ENCODE measurements at places on chromosomes 2 and 18.

DNA sequence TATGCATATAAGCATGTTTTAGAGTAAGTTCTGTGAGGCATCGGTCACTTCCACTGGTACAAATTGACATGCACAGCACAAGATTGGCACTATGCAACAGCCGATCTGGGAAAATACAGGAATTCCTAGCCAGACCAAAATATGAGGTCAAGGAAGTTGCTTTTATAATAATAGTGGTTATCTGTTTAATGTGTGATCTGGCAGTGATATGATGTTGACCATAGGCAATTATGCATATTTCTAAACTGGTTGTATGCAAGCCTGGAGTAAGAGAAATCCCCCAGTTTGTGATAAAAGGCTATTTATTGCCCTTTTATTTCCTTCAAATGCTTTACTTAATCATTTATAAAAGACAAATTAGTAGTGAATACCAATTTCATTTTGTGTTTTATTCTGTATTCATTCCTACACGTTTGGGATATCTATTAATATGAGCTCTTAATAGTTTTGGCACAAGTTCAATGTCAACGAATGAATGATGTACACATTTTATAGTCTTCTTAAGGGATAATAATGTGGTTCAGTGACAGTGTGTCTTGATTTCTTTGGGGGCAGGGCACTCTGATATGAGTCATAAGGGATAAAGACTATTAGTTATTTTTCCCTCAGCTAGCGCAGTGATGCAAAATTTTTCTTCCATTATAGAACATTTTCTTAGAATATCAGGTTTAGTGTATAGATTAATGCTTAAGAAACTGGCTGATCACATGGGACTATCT, 34.7 kb upstream of the ZEB2 start:
- DNase-seq, result no peak

DNA sequence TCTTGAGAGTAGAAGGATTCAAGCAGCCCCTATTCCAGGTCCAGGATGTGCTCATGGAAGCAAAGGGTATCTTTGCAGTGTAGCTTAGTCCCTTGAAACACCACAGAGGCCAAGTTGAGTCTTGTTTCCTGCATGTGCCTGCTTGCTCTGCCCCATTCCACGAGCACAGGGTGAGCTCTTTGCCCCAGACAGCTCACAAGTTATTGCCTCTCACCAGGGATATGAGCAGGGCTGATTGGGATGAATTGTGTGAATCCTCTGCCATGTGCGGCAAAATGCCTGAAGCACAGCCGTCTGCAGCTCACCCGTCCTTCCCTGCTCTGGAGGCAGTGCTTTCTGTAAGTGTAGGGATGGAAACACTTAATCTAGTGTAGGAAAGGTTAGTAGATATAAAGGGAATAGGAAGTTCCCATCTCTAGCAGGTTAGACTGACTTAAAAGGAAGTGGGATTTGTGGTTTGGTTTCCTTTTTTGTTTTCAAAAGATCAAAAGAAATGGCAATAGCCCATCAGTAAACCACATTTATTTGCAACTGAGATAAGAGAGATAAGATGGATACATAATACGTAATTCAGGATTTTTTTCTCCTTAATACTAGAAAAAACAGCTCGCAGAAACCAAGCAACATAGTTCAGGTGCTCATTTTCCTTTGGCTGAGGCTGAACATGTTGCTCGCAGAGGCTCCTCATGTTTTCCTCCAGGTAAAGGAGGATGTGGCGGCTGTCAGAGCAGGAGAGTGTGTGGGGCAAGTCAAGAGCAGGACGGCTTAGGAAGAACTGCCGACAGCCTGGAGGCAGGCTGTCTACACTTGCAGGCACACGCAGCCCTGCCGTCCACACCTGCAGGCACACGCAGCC, 41.4 kb downstream of the TMEM182 start:
- no peak for DNase-seq

DNA sequence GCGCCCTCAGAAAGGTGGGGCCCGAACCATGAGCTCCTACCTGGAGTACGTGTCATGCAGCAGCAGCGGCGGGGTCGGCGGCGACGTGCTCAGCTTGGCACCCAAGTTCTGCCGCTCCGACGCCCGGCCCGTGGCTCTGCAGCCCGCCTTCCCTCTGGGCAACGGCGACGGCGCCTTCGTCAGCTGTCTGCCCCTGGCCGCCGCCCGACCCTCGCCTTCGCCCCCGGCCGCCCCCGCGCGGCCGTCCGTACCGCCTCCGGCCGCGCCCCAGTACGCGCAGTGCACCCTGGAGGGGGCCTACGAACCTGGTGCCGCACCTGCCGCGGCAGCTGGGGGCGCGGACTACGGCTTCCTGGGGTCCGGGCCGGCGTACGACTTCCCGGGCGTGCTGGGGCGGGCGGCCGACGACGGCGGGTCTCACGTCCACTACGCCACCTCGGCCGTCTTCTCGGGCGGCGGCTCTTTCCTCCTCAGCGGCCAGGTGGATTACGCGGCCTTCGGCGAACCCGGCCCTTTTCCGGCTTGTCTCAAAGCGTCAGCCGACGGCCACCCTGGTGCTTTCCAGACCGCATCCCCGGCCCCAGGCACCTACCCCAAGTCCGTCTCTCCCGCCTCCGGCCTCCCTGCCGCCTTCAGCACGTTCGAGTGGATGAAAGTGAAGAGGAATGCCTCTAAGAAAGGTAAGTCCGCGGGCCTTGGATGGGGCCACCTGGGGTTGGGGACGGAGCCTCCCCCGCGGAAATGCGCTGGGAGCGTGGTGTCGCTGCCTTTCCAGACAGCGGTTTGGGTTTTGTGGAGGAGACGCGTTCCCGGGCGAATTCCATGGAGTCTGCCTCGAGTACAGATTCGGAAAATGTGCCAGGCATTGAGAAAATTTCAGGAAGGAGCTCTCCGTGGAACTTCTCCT, 559 bp downstream of the HOXD1 start:
- DNase-seq, result no peak

DNA sequence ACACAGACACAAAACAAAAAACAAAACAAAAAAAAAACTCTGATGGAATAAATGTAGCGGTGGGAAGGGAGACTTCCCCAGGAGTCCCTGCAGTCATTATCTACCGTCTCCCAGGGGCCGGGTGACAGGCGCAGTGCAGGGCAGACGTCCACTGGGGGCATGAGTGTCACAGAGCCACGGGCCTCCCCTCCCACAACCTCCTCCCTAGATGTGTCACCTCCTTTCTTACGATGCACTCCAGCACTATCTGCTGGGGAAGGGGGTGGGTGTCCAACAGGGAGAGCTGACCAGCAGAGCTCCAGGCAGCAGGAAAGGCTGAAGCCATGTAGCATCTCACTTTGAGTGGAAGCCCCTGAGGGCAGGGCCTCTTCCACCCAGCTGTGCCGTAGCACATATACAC, 84.5 kb downstream of the LONRF2 start:
- no peak for DNase-seq

- DNase-seq, result no peak
Measured at GRCh38 chr18:38948436-38948835, 1382.8 kb upstream of the CELF4 start.

- DNase-seq, result no peak
Measured at GRCh38 chr2:26521054-26521912, 43.4 kb upstream of the OTOF start.

GRCh38 chr2:133526530-133527300, 41.5 kb downstream of the NCKAP5 start:
- no peak for DNase-seq

DNA sequence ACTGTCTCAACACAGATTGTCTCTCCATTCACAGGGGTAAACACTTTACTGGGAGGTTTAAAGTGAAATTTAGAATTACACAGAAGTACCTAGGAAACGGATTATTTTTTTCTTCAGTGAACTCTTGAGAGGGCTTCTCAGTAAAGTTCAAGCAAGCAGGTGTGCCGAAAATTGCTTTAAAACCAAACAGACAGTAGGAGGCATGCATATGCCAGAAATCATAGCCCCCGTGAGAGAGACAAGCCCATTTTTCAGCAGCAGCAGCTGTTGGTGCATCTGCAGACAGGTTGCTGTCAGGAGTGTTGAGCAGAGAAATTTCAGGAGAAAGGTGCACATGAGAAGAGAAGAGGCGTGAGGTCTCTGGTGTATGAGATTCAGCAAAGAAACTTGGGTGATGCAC, 2115.5 kb upstream of the CELF4 start:
- no peak for DNase-seq

GRCh38 chr2:128632501-128632800, 313.8 kb upstream of the HS6ST1 start:
- DNase-seq, result no peak

- no peak for DNase-seq
Measured at GRCh38 chr2:46634905-46635304, 155.5 kb downstream of the TMEM247 start.

DNA sequence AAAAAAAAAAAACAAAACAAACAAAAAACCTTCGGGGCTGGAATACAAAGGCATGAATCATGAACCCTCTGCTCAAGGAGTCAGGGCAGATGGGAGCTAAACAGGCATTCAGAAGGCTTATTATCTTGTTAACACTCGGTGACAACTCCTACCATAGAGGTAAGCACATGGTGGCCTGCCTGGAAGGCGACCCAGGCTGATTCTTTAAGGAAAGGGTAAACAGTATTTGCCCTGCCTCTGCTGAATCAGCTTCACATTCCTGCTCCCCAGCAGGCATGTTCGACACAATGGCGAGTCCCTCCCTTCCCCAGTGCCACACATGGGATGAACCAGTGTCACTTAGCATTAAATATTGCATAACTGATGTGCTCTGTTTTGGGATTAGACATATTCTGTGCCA, 191.9 kb downstream of the ARL4C start:
- DNase-seq, result no peak

DNA sequence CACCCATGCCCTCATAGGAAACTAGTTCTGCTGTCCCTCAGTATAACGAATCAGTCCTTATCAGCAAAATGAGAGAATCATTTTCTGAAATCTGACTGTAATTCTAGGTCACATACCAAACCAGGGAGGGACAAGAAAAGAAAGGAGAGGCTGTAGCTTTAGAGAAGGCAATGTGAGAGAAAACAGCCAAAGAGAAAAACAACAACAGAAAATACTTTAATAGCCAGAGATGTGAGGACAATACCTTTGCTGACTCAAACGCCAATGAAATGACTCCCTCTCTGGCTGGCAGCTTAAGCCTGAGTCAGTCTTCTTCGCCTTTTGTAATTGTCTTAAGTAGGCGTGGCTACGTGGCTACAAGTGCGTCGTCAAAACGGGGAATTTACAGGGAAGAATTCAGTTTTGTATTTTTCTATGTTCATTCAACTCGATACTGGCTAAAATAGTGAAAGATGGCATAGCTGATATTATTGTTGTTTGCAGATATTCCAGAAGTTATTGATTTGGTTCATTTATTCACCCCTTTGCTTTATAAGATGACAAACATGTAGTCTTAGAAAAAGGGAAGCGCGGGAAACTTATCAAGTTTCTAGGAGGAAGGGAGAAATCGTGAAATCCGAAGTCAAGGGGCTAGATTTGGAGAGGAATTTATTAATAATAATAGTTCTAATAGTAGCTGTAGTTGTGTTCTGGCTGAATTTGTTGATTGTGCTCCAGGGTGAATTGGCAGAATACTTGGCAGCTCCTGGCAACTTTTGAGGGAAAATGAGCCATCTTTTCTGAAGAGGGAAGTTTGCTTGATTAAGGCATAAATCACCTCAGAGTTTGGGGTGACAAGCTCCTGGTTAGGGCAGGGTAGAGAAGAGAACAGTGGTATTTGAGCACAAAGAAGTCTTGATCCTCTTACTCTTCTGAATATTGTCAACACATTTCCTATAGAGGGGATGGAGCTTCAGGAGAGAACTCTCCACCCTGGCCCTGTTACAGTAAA, at the start of gene IL1A:
Gene IL1A, minus strand, starts transcription at position 295 of the 991 bp plus-strand sequence. CDS start 723 bp downstream, outside the sequence.
- DNase-seq, result no peak

Measured in stimulated activated CD8-positive, alpha-beta memory T cell treated with anti-CD3 and anti-CD28 coated beads, Interleukin-2, amount 100 ng/mL, for 48 hours (primary cell).